ENCODE measurements at places on chromosomes 5 and 9.

- no peak for DNase-seq
Observed at GRCh38 chr5:90685425-90686022, 126.9 kb downstream of the ADGRV1 start.

DNA sequence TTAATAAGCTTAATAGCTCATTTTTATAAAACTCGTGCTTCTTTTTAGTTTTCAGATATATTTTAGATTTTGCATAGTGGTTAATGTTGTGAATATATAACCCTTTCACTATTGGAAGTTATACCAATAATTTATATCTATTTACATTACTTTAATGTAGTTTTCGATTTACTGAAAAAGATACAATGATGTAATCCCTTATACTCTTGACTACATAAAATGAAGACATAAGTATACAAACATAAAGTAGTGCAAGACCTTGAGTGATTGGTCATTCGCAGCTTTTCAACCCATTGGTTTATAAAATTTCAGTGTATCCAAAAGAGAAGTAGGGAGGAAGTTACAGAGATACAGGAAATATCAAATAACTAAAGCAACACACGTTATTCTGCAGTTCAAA, 84.3 kb upstream of the GRHPR start:
- DNase-seq: no peak

- no peak for DNase-seq
Observed at GRCh38 chr5:92884469-92884868, 696.5 kb downstream of the NR2F1-AS1 start.

DNA sequence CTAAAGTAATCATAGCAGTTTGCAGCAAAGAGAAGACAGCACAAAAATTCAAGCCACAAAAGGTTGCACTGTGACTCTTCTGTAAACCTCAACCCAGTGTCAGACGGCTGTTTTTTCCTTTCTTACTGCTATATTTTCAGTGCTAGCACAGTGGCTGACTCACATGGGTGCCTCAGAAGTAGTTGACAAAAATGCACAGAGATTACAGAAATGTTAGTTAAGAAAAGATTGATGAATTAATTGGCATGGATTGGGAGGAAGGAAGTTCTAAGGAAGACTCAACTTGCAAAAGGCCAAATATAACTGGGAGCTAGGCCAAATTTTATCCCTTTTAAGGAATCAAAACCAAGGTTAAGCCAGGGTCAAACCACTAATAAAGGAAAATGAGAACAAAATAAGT, 43.7 kb upstream of the ITGA1 start:
- no peak for DNase-seq

DNA sequence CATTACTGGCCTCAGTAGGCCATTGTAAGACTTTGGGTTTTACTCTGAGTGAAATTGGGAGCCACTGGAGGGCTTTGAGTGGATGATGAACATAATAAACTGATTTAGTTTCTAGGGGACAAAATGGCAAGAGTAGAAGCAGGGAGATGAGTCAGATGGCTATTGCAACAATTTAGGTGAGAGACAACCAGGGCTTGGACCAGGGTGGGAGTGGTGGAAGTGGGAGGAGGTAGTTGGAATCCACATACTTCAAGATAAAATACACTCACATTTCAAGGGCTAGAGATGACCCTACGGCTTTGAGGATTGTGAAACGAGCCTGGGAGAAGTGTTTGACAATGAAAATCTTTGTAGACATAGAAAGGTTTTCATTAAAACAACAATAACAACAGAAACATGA, 136.3 kb downstream of the ACTBL2 start:
- DNase-seq: no peak

- DNase-seq: no peak
Observed at GRCh38 chr9:31140316-31140715, 1244.1 kb upstream of the ACO1 start.

DNA sequence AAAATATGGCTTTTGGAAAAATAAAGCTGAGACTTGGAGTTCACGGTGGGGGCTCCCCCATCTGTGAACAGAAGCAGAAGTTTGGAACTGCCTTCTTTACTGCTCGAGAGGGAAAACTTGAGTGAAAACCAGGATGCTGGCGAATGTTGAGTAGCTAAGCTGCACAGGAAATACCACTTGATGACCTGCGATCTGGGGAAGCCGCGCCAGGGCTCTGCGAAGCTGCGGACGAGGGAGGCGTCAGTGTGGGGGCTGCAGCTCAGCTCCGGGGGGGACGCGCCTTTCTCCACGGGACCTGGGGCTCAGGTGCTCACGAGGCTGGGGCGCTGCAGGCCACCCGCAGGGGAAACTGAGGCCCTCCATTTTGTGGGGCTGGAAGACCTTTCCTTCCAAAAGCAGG, 62.3 kb downstream of the TENT4A start:
- DNase-seq: no peak

DNA sequence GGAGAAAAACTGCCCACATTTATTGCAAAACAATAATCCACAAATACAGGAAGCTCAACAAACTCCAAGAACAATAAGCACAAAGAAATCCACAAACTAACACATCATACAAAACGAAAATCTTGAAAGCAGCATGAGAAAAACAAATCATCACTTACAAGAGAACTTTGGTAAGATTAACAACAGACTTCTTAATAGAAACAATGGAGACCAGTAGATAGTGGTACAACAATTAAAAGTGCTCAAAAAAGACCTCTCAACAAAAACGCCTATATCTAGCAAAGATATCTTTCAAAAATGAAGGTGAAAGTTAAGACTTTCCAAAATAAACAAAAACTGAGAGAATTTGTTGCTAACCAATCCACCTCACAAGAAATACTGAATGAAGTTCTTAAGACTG, 38.4 kb downstream of the CDKL3 start:
- no peak for DNase-seq

GRCh38 chr5:41048986-41049385, 22.2 kb downstream of the MROH2B start:
- no peak for DNase-seq

DNA sequence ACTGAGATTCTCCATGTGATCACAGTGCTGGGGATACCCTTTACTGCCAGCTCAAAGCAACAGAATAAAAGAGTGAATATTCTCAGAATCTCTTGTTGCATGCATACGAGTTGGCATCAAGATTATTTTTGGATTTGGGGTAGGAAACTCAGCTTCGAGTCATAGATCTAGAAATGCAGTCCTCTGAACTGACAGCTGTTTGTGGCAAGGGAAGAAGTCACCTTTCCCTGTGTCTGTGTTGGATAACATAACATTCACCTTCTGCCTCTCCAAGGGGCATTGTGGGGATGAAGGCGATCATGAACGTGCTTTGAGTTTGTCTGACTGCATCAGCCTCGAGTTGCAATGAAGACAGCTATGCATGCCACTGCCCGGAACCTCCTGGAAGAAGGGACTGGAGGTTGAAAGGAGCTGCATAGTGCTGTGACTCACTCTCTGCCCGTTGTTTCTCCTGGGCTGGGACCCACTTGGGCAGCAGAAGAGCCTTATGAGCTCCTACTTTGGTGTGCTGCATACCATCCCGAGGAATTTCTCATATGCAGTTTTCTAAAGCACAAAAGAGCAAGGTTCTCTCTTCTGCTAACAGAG, 231.7 kb downstream of the ARHGAP26 start:
- DNase-seq: no peak

GRCh38 chr9:88143957-88144625, 5.8 kb upstream of the SPATA31C2 start:
- no peak for DNase-seq

DNA sequence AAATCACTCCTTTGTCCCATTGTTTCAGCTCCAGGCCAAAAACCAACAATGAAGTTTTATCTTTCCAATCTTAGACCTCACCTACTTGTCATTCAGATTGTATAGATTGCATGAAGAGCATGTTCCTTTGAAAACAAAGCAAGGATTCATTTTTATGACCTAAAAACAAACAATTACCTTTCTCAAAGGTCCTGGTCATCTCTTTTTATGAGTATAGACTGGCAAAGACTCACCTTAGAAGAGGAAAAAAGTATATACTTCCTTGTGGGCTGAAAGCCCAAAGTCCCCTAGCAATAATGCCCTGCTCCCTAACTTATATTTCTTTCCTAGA, 28.4 kb upstream of the TLE1 start:
- no peak for DNase-seq

Measured in HEK293T (cell line).